ENCODE measurements at places on chromosomes 12 and 14.

DNA sequence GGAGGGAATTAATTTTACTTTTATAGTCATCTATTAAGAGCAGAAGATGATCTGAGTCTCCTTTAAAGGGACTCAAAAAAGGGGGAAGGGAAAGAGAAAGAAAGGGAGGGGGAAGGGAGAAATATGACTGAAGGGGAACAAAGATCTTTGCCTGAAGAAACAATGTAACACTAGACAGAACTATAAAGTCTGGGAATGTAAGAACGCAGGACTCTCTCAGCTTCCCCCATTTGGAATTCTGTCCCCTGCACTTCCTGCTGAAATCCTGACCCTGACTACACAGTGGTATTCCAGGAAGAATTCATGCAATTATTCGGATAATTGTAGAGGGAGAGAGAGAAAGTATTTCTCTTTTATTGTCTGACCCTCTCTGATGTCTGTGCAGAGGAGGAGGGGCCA, 8.6 kb upstream of the HOXC11 start:
- no peak for DNase-seq

- DNase-seq = peak; percentile 2
Measured at GRCh38 chr12:44497044-44497443, 379.1 kb downstream of the NELL2 start.

GRCh38 chr14:83548061-83548839, 1981.7 kb upstream of the FLRT2 start:
- DNase-seq = no peak

- DNase-seq = peak; percentile 29
Measured at GRCh38 chr14:75428230-75429104, 645 bp downstream of the JDP2 start.

- DNase-seq = peak; percentile 88
Measured at GRCh38 chr14:93430315-93431035, at the start of gene UNC79. Gene UNC79 (plus strand): TSS chr14:93430939. CDS start chr14:93431030, 91 bp downstream.

DNA sequence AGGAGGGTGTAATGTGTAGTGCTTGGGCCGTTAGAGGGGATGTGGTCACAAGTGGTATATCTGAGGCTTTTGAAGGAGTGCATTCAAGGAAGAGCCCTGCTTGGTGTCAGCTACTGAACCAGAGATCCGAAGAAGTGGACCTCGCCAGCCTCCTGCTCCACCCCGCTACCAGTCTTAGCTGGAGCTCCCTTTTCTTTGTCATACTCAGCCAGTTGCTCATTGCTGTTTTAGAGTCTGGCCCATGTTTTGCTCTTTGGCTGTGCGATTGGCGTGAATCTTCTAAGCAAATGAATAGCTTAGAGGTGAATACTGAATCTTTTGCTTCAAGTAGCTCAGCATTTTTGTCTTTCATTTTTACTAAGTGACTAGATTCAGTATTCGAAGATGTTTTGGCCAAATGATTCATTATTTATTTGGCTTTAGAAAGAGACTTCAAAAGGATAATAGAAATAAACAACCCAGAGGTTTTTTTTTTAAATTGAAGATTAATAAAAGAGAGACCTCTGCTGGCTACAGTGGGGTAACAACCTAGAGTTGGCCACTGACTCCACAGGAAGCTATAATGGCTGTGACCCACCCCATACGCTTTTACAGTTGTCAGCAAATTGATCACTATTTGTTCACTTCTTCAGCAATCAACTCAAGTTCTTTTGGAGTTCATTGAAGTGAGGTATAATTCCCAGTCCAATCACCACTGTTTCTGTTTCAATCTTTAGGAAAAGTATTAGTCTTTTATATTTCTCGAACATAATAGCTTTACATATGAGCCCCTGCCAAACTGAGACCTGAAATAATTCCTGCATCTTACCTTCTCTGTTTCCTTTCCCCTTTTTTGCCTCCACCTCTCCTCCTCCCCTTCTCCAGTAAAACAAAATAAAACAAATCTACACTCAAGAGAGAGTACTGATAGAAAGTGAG, 19.9 kb downstream of the CDKN1B start:
- DNase-seq = no peak

DNA sequence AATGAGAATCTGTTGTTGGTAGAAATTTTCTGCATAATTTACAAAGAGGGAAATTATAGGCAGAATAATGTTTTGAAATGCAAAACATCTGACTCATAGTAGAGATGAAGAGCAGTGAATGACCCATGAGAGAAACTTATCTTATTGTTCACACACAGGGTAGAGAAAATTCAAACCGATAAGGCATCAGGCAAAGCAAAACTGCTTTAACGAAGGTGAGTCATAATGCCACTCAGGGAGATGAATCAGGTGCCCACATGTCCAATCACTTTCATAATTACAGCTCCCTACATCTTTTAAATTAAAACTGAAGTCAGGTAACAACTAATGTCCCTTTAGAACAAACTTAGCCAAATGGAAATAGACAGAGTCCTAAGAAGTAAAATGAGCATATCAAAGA, 265.6 kb upstream of the GARIN6 start:
- DNase-seq = no peak

GRCh38 chr12:18905134-18905533, 167.2 kb downstream of the CAPZA3 start:
- DNase-seq = no peak

DNA sequence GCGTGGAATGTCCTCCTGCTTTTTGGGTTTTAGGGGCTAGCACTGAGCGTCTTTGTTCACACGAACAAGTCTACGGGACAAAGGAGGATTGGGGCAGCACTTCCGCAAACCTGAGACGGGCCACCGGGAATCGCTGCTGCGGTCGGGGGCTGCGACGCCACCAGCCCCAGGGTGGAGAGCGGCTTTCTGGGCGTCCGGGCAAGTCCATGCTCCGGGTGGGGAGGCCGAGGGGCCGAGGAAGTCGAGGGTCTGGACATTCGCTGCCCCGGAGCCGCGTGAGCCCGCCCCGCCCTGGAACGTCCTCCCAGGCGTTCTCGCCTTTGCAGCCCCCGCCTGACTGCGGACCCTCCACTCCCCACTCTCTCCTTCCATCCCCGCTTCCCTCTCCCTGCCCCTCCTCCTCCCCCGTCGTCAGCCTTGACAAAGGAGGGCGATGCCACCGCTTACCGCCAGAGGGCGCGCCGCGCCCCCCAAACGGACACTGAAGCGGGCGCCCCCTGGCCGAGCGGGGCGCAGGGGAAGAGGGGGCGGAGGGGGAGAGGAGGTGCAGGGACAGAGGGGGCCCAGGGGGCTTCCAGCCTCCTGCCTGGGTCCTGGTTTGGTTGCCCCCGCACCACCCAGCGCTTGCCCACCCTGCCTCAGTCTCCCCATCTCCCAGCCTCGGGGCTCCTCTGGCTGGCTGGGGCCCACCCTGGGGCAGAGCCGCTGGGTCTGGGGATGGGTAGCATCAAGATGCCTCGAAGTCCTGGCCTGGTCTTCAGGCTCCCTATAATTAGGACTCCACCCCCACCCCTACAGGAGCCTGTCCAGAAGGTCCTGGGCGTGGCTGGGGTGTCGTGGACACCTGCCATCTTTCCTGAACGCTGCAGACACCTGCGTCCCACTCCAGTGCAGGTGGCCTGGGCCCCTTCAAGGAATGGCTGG, 39.1 kb upstream of the INF2 start:
- DNase-seq = peak; percentile 25

- DNase-seq = no peak
Measured at GRCh38 chr12:3276226-3276625, 199.0 kb downstream of the TSPAN9 start.

GRCh38 chr12:27142101-27142721, 59.8 kb upstream of the C12orf71 start:
- DNase-seq = peak; percentile 64

DNA sequence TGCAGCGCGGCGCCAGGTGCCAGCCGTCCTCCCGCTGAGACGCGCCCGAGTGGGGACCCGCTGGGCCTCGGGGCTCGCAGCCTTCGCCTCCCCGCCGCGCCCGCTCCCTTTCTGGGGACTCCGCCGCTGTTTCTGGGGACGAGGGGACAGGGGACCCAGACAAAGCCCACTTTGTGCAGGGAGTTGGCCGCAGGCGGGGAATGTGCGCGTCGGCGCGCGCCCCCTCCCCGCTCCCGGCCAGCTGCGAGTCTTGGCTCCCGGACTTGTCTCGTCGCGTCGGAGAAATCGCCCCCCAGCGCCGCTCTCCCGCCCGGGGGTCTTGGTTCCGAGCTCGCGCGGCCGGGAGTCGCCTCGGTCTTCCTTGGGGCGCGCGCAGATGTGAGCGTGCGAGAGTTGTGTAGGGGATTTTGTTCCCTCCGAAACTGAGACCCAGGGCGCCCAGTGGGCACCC, 717 bp downstream of the VASH1 start:
- DNase-seq = no peak

DNA sequence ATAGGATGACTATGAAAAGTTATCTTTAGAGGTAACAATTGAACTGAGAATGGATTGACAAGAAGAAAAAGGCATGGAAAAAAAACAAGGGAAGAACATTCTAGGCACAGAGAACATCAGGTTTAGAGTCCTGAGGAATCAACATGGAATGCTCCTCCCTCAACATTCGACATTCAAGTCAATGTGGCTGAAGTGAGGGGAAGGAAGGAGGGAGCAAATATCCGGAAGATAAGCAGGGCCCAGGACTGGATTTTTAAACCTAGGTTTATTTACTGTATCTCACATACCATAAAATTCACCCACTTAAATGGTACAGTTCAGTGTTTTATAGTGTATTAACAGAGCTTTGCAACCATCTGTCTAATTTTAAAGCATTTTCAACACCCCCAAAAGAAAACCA, 9.6 kb upstream of the CCER1 start:
- no peak for DNase-seq

DNA sequence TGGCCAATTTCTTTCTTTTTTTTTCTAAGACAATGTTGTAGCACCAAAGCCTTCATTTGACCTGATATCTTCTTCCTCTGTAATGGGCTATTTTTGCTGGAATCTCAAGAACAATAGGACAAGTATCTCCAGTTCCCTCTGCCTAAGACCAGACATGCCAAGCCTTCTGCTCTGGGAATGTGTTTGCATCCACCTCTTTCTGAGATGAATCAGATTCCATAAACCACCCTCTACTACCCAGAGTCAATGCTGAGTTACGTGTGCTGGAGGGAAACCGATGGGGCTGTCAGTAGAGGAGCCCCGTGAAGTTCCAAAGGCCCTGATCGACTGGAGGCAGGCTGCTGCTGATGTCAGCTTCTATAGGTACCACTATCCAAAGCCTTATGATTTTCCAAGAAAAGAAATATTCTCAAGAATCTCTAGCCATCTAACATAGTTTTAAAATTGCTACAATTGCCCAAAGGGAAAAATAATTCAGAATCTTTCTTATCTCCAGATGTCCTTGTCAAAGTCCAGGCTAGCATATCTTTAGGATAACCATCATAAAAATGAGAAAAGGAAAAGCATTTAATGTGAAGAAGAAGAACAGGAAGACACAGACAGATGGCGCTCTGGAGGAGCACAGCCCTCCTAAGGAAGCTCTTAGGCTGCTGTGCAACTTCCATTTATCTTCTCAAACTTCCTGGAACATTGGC, 101.9 kb downstream of the SLC8A3 start:
- DNase-seq = peak; percentile 70

- no peak for DNase-seq
Measured at GRCh38 chr12:119156401-119157044, 22.2 kb upstream of the HSPB8 start.

All from NCI-H524 (cell line).